NCI-H2171 (cell line): ENCODE measurements at places on chromosomes 6 and 20.

- no peak for DNase-seq
Observed at GRCh38 chr20:19761841-19762240, 3.8 kb downstream of the RIN2 start.

DNA sequence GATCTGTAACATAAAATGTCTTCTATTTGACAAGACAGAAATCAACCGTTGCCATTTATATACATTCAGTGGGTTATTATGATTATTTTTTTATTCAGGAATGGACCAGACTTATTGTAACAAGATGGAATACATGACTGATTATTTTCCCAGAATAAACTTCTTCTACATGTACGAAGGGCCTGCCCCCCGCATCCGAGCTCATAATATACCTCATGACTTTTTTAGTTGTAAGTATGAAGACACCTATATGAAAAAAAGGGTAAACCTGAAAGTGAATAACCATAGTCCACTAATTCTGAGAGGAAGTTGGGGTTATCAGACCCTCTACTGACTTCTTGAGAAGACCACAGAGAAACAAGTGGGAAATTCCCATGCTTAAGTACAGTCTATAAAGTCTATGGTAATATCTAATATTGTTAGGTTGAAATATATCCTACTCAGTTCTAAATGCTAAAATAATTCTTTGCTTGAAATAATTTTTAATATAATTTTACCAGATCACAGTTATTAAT lies 15.9 kb downstream of the OR2A4 start:
- no peak for DNase-seq

DNA sequence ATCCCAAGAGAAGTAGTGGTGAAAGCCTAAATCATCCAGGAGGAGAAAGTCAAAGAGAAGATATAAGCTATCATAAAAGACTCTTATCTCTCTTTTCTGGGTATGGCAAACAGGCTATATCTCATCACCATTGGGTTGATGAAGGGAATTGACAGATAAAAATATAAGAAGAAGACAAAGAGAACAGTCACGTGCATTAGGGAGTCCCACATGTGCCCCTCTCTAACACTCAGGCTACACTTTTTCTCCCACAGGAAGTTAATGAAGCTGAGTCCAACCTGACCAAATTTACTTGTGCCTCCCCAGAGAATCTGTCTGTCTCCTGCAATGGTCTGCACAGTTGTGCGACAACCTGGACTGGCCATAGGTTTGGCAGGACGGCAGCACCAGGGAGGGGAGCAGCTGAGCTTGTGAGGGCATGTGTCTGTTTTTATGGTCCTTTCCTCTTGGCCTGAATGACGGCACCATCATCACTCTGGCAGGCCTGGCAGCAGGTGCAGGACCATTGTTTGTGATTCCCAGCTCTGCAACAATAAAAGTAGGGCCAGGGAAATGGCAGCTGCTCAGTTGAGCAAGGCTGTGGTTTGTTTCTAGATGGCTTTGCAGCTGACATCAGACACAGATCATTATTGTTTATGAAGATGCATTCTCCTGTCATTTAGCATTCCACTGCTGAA lies 144.5 kb upstream of the MCHR2 start:
- DNase-seq: no peak

DNA sequence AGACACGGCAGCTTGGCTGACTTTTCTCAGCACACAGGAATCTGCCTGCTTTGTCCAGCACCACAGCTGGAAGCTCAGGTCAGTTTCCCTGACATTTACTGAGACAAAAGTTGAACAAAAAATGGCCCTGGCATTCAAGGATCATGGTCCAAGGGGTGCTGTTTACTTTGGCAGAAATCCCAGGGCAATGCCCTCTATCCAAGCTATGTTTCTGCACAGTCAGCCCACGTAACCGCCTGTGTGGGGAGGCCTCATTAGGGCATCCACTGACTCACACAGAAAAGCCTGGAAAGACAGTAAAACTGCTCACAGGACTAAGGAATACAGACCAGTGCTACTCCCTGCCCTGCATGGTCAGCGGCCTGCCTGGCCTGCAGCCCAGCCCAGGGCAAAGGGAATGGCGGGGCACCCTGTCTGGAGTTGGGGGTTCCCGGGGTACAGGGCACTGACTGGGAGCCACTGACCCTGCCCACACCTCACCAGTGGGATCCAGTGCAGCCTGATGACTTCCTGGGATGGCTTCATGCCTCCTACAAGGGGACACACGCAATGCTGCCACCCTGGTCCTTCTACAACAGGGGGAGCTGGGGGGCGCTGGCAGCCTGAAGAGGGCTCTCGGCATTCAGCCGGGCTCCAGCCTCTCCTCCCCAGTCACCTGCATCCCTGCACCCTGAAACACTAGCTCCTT lies 77.1 kb downstream of the NINL start:
- no peak for DNase-seq

GRCh38 chr6:114194362-114195026 lies 148.3 kb downstream of the HS3ST5 start:
- DNase-seq: no peak
